ENCODE measurements at places on chromosomes 16 and 17. TPM values are rescaled to one million over a fixed set of nuclear protein-coding genes. Genes with fewer than 3 reads are reported as not detected.

Gene B4GALNT2
- not detected for total RNA-seq

Gene DCXR
- 101 TPM for total RNA-seq

Gene SLC5A10
- not detected for total RNA-seq

Gene BCO1
- total RNA-seq: not detected

Gene FA2H
- total RNA-seq: not detected

Gene FMNL1
- 285 TPM for total RNA-seq

Gene METRN
- total RNA-seq: 43.1 TPM

Gene CENPV
- 142 TPM for total RNA-seq

Gene PLEKHG4
- 17.3 TPM for total RNA-seq

Gene MYCBPAP
- 6.7 TPM for total RNA-seq

Gene CEMP1
- not detected for total RNA-seq

Gene SLFN13
- total RNA-seq: 41.8 TPM
